Stimulated activated naive CD8-positive, alpha-beta T cell treated with anti-CD3 and anti-CD28 coated beads, Interleukin-15, Interleukin-2, amounts not matched to agents 100 U/mL and 50 U/mL, for 24 hours (primary cell): ENCODE measurements at places on chromosomes 12 and 14.

DNA sequence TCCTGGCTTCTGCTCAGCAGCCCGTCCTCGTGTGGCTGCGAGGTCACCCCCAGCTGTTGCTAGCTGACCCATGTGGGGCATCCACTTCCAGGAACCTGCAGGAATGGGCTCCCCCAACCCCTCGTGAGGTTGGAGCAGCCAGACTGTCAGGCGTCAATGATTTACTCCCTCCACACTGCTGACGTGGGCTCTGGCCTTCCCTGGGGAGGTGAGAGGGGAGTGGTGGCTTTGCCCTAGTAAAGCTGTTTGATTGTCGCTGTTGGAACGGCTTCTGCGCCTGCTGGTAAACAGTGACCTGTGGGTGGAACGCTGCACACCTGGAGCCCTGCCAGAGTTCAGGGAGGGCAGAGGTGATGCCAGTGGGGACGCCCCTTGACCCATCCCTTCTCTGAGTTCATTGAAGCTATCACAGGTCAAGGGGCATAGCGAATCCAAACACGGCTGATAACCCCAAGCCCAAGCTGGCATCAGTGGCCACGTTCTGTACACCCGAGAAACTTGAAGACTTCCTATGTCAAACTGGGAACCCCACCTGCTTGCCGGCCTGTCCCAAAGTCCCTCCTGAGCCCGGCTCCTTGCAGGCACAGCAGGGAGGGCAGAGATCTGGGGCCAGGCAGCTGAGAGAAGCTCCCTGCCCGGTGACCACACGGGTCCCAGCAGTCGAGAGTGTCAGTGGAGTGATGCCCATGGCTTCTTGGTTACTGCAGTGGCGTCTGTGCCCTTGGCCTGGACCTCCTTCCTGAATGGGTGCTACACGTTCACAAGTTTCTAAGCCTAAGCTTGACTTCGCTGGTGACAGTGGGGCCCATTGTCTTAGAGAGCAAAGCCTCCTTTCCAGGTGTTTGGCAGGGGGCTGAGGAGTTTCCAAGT lies 2.7 kb downstream of the ASPG start:
- no peak for DNase-seq

DNA sequence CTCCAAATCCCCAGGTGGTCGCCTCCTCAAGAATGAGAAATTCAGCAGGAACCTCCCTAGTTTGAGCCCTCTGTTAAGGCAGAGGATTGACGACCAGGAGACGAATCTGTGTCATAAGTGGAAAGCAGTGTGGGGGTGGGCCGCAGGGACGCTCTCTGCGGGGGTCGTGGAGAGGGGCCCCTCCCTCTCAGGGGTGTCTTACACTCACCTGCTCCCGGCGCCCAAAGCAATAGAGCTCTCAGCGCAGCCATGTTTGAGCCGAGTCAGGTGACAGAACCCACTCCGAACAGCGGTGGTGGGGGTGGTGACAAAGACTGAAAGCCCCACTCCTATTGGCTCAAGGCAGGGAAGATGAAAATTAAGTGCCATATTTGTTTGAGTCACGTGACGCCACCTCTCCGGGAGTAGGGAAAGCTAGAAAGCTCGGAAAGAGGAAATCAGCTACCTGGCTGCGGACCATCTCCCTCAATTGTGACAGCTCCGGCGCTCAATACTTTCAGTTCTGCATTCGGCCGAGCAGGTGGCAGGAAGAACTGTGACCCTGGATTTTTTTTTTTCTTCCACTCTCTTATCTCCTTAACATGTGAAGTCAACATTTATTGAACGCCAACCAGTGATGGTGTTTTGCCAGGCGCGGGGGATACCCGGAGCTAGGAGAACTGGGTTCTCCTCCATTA lies at the start of gene ZFYVE26:
ZFYVE26 (minus strand) TSS at position 265 of the 677 bp plus-strand sequence. CDS start 627 bp downstream, outside the sequence.
- peak; percentile 89 for DNase-seq

DNA sequence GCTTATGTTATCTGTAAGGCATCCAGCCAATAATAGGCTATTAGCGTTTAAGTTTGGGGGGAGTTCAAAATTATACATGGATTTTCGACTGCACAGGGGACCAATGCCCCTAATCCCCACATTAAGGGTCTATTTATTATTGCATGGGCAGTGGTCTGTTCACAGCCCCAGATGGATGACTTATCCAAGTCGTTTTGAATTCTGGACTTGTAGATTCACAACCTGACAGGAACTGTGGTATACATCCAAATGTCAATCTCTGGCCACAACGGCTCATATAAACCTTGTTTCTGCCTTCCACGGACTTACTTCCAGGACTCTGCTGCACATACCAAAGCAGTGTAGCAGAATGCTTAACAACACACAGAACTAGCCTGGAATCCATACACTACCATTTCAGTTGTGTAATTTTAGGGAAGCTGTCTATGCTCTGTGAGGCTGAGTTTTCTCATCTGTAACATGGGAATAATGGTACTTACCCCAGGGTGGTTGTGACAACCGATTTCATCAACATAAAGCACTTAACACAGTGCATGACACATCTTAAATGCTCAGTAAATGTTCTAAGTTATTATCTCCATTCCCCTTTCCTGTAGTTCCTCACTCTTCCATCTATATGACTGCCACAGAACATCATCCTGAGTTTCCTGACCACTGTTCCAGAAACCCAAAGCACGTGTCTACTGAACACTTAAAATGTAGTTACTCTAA lies 3.7 kb downstream of the DDX24 start:
- DNase-seq: no peak

- DNase-seq: no peak
Measured at GRCh38 chr12:52918784-52919183, 13.9 kb upstream of the KRT8 start.

DNA sequence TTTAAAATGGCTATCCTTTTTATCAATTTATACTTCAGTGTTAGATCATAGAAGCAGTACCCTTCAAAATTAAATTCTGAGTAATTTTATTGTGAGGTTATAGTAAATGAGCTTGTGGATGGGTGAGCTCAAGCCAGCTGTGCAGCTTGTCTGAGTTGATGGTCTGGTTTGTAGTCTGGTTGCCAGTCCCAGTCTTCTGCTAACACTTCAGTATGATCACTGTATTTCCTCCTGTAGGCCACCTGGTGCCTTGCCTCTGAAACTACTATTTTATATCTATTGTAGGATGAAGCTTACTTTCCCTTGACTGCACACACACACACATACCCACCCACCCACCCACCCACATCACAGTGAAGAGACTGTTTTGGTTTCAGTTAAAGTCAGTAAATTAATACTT lies 496.4 kb downstream of the PCNX1 start:
- peak; percentile 17 for DNase-seq

DNA sequence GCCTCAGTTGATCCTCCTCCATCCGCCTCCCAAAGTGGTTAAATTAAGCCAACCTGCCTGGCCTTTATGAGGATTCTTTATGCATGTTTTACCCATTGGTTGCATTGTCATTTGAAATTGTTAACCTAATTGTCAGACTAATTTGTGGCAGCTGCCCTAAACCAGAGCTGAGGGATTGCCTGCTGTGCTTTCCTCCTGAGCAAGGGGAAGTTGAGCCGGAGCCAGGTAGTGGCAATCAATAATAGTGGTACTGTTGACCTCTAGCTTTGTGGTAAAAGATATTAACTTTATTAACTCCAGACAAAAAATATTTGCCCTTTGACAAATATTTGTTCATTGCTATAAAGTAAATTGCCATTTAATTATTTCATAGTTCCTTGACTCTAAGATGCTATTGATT lies 5.6 kb upstream of the HEBP1 start:
- DNase-seq: no peak

- no peak for DNase-seq
Measured at GRCh38 chr12:113162102-113163029, 12.8 kb downstream of the CFAP73 start.

GRCh38 chr14:89351516-89352404 lies 65.3 kb downstream of the FOXN3 start:
- peak; percentile 34 for DNase-seq

GRCh38 chr12:49636574-49636973 lies 13.2 kb downstream of the PRPF40B start:
- DNase-seq: no peak

DNA sequence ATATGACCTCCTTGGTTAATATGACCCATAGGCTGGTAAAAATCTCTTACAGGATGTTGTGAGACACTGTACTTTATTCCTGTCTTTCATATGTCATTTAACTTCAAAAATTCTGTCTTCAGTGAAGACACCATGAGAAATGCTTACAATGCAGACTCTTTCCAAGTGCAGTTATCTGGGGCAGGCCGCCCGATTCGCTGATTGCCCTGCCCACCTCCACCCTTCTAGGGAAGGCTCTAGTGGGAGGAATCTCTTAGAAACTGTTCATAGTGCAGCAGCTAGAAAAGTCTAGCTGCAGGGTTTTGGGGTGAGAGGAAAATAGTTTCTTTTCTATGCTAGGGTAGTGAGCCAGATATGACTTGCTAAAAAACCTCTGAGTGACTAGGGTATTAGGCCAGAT lies 15.0 kb upstream of the CIPC start:
- no peak for DNase-seq

- peak; percentile 21 for DNase-seq
Measured at GRCh38 chr14:75147423-75148071, 20.7 kb upstream of the NEK9 start.

GRCh38 chr12:51687177-51687576 lies 96.1 kb downstream of the SCN8A start:
- no peak for DNase-seq

GRCh38 chr12:49963976-49964815 lies 2.5 kb downstream of the AQP5 start:
- DNase-seq: no peak

DNA sequence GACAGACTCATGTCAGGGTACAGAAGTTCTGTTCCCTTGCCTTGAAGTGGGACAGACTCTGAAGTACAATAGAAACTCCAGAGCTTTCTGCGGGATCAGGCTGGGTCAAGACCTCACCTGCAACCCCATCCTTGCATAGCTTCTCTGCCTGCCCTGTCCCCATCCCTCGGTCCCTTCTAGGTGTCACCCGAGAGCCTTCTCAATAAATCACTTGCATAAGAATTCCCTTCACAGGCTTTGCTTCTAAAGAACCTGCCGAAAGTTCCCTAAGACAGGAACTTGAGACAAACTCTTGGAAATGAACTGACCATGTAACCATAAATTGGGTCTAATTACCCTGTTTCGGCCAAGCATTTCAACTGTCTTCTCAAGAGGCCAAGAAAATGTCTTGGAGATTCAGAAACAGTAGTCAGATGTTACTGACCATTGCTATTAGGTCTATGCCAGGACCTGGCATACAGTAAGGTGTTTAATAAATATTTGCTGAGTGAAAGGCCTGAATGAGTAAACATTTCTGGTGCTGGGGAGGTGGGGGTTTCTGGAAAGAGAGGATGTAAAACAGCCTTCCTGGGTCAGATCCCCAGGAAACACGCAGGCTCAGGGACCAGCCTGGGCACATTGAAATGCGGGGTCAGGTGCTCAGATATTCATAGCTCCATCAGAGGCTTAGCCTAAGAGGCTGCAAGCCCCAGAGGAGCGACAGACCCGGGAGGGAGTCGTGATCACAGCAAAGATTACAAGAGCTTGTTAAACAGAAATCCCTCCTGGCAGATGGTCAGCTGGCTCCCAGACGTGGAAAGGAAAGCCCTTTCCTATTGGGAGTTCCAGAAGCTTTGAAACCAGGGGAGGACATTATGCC lies 226.2 kb upstream of the LHX5 start:
- DNase-seq: no peak

DNA sequence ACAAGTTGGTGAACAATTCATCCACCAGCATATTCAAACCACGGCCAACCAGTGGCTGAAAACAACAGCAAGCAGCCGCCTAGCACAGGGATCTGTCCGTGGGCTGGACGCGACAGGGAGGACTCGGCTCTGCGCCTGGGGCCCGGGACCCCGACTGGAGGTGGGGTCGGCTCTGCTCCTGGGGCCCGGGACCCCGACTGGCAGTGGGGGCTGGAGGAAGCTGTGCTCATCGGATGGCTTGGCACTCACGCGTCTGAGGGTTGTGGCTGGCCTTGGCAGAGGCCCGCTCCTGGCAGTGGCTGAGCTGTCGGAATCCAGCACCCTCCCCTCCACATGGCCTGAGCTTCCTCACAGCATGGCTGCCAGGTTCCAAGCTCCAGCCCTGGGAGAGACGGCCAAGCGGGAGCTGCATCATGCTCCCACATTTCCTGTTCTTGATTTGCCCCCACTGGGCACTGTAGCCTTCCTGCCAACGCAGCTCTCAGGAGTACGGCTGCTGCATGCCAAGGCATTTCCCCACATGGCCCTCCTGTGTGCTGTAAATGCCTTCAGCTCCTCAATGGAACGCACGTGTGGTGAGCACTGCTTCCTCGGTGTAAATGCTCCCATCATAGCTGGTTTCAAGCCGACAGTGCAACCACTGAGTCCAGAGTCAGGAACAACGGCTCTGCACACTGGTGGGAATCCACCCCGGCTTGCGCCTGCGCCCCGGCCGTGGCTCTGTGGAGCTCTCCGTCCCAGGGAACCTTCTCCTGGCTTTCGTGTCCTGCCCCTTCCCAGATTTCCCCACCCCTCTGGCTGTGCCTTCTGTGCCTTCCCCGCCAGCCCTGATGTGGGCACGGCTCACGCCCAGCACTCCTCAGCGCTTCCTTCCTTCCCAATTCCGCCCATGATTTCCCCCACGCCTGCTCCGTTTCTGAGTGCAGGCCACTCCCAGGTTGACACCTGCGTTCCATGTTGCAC lies 7.3 kb upstream of the GALNT9 start:
- no peak for DNase-seq

- no peak for DNase-seq
Measured at GRCh38 chr14:44385906-44386305, 121.2 kb downstream of the FSCB start.

DNA sequence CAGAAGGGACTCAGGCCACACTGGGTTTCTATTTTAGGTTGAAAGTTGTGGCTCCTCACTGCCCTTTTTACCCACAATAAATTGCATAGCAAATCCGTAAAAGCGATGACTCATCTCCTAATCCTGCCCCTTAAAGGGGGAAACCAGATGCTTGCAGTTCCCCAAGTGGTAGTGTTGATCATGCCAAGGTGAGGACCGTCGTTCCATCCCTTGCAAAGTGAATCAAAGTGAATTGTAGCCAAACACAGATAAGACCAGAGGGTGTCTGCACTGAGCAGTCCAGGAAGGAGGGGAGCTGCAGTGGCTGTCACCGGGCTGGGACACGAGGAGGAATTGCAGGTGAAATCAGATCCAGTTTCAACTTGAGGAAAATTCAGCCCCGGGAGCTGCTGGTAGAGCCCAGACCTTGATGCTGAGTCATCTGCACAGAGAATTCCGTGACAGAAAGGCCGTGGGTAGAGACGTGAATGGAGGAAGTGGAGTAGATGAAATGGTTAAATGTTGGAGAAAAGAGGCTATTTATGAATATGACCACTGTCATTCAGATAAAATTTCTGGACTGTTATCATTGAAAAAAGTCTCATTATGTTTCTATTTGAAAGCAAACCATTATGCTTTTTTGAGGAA lies 44.2 kb upstream of the MMP17 start:
- no peak for DNase-seq

GRCh38 chr12:95764848-95765247 lies 25.7 kb downstream of the NTN4 start:
- no peak for DNase-seq

DNA sequence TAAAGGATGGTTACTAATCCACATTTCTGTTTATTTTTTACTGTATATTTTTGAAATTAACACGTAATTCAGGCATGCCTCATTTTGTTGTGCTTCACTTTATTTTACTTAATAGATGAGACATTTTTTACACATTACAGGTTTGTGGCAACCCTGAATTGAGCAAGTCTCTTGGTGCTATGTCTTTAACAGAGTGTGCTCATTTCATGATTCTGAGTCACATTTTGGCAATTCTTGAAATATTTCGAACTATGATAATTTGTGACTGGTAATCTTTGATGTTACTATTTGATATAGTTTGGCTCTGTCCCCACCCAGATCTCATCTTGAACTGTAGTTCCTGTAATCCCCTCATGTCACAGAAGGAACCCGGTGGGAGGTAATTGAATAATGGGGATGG lies 1120.5 kb upstream of the FLRT2 start:
- no peak for DNase-seq

GRCh38 chr14:23566112-23566777 lies 1.3 kb downstream of the AP1G2 start:
- DNase-seq: no peak
